ENCODE measurements at places on chromosomes 3 and 15. TPM values are rescaled to one million over a fixed set of nuclear protein-coding genes. Genes with fewer than 3 reads are reported as not detected.

The TPM1 gene
- total RNA-seq, result 10.1 TPM

The TRMT10C gene
- total RNA-seq, result 58.3 TPM

The IGSF11 gene
- total RNA-seq, result not detected

The C2CD4A gene
- total RNA-seq, result 0.05 TPM

The BRPF1 gene
- total RNA-seq, result 41.7 TPM

The TRIM59 gene
- 31.8 TPM for total RNA-seq

The MCTP2 gene
- 49.8 TPM for total RNA-seq

The SNTN gene
- not detected for total RNA-seq

DNA sequence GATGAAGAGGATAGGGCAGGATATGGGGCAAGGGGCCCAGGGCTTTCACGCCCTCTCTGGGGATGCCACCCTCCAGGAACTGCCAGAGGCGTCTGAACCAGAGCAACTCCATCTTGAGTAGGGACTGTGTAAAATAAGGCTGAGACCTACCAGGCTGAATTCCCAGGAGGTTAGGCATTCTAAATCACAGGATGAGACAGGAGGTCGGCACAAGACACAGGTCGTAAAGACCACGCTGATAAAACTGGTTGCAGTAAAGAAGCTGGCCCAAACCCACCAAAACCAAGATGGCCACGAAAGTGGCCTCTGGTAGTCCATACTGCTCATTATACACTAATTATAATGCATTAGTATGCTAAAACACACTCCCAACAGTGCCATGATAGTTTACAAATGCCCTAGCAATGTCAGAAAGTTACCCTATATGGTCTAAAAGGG is 40.7 kb downstream of the HERC1 start:
- DNase-seq, result no peak

DNA sequence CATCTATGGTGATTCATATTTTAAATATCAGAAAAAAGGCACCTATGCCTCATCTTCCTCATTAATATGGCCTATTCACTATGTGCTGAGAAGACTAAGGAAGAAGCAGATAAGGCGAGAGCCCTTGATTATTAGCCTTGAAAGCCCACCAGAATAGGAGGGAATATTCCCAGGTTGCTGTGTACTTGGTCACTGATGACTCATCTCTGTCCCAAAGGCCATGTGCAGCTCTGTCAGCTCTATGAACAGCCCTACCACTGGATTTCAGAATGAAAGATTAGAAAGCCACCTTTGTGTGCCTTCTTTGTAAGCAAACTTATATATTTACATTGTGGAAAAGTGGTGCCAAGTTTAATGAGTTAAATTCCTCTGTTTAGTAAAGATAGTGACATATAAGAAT is 211.5 kb downstream of the NFKBIZ start:
- DNase-seq, result no peak

- DNase-seq, result no peak
Observed at GRCh38 chr3:8872261-8872660, 91.0 kb downstream of the RAD18 start.

GRCh38 chr3:14431917-14432834 is 29.8 kb downstream of the SLC6A6 start:
- peak; percentile 98 for DNase-seq

GRCh38 chr3:158802409-158803268 is 785 bp downstream of the MFSD1 start:
- no peak for DNase-seq

GRCh38 chr15:31360843-31361763 is 34.5 kb downstream of the KLF13 start:
- DNase-seq, result peak; percentile 95

DNA sequence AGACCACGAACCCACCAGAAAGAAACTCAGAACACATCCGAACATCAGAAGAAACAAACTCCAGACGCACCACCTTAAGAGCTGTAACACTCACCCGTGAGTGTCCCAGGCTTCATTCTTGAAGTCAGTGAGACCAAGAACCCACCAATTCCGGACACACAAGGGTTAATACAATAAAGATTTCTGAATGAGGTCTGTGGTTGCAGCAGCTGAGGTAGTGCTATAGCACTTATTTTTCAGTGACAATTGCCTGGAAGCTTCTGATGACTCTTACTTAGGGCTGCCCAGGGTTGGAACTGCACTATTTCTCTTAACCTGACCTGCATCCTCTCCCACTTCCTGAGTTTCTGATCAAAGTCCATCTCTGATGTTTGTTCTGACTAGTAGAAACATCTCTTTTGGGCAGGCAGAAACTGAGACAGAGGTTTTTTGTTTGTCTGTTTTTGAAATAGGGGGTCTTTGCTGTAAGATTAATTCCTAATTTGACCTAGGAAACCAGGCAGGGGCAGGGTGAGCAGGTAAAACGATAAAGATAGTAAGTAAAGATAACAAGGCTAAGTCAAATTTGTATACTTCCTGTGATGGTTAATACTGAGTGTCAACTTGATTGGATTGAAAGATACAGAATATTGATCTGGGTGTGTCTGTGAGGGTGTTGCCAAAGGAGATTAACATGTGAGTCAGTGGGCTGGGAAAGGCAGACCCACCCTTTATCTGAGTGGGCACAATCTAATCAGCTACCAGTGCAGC is 169.1 kb downstream of the GAP43 start:
- DNase-seq, result peak; percentile 76

- DNase-seq, result no peak
Observed at GRCh38 chr3:18735005-18735404, 309.9 kb upstream of the SATB1 start.

- DNase-seq, result no peak
Observed at GRCh38 chr3:173588556-173588955, 191.0 kb downstream of the NLGN1 start.

GRCh38 chr3:146065573-146066006 is 95.4 kb downstream of the PLOD2 start:
- DNase-seq, result peak; percentile 58

DNA sequence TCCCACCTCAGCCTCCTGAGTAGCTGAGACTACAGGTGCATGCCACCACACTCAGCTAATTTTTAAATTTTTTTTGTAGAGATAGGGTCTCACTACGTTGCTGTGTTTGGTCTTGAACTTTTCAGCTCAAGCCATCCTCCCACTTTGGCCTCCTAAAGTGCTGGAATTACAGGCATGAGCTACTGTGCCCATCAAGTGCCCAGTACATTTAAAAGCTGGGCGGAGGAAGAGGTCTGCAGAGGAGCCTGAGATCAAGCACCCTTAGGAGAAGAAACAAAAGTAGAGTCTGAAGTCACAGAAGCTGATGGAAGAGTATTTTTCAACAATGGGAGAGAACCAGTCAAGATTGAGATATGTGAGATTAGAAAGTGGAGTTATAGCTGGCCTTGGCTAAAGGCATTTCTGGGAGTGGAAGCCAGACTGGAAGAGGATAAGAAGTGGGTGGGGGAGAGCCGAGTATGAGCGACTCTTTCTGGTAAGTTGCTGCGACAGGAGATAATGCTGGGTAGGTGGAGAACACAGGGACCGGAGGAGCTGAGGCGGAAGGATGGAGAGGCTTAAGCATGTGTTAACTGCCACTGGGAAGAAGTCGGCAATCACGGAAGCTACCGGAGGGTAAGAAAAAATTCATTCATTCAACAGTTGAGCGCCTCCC is 782 bp upstream of the IREB2 start:
- peak; percentile 60 for DNase-seq

- no peak for DNase-seq
Observed at GRCh38 chr3:178088963-178089362, 447.3 kb upstream of the KCNMB2 start.

- no peak for DNase-seq
Observed at GRCh38 chr15:42066764-42067415, 27.5 kb downstream of the PLA2G4D start.

DNA sequence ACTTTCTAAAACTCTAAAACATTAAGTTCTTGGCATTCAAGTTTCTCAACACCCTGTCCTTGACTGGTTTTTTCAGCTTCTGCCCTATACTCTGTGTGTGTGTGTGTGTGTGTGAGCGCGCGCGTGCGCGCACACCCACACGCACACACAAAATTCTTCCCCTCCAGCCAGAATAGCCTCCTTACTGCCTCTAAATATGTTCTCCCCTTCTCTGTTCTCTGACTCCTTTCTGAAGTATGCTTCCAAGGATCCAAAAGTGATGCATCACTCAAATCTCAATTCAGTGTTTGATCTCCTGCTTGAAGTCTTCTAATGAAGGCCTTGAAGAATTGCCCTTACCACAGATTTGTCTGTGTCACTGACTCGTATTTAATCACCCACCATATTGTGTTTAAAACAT is 129.8 kb downstream of the SLC25A26 start:
- DNase-seq, result no peak

DNA sequence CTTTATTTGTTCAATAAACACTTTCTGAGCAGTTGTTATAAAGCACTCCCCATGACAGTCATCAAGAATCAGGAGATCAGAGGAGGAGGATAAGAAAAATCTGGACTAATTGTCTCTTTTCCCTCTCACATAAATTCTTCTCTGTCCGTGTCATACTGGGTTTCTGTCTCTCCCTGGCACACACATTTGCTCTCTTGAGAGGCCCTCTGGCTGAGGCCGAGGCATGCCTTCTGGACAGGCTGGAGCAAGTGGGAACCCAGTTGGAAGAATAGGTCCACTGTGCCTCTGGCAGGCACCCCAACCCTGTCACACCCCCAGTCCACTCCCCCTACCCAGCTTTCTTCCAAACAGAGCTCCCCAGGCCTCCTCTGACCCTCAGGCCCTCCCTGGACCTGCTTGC is 315.8 kb downstream of the UACA start:
- no peak for DNase-seq

DNA sequence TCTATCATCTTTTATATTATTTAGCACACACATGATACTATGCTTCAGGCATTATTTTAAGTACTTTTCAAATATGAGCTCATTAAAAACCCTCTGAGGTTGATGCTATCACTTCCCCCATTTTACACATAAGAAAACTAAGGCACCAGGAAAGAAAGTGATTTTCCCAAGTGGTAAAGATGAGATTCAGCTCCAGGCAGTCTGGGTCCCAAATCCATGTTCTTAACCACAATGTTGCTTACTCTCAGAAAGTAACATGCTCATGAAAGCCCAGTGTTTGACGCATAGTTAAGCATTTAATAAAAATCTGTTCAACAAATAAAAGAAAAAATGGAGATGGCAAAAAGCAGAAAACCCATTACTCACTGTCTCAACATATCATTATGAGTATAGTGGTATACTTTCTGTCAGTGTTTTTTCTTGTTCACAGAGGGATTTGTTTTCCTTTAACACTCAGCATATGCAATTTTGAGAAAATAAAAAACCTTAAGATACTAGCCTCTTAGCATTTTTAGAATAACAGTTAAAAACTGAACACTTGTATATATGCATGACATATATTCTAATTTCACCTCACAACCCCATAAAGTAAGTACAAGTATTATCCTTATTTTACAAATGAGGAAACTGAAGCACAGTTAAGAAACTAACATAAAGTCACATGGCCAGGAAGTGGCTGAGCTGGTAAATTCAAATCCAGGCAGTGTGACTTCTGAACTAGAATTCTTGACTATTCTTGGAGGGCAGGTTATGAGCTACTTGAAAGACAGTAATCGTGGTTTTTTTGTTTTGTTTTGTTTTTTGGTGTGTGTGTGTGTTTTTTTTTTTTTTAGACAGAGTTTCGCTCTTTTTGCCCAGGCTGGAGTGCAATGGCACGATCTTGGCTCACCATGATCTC is 10.4 kb downstream of the PEAK1 start:
- DNase-seq, result peak; percentile 84

- no peak for DNase-seq
Observed at GRCh38 chr15:30872341-30872748, 31.4 kb upstream of the FAN1 start.

DNA sequence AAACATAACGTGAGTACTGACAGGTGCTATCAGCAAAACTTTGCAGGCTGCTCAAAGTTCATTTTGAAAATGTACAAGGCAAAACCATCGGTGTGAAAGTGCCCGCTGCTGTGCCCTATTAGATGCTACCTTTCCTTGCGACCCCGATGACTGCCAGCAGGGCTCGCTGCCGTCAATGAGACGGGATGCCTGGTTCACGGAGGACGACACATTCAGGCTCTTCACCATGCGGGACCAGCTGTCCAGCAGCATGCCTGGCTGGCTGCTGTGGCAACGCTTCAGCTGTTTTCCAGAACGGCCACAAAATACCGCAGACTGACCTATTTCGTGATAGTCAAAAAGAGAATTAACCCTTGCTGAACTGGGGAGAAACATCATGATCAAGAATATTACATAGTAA is 92.7 kb upstream of the OCA2 start:
- DNase-seq, result no peak

DNA sequence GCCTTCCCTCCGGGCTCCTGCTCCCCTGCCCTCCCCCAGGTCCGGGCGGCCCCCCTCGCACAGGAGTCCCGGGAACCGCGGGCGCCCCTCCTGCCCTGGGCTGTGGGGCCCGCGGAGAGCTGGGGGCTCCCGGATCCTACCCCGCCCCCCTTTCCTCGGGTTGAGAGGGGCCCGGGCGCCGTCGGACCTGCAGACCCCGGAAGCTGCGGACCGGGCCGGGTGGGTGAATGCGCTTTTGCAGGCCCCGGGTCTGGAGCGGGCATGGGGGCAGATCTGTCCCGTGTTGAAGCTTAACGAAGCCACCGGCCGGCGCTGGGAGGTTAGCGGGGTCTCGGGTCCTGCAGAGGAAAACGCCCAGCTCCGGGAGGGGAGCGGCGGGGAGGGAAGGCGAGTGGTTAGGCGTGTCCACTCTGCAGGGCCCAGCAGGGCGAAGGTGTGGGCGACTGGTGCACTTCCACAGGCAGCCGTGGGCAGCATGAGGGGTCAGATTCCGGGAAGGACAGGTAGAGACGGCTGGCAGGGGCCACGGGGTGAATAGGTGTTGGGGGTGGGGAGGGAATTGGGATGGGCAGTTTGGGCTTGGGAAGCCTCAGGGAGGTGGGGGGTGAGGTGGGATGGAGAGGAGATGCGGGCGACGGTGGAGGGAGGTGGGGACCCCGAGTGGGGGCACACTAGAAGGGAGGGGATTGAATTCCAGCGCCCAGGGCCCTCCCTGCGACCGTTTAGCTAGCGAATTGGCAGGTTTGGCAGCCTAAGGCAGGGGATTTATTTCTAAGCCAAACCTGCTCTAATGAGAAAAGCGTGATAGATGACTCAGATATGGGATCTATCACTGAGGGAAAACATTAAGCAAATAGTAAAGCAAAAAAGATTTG is 635 bp downstream of the CD276 start:
- no peak for DNase-seq

- peak; percentile 91 for DNase-seq
Observed at GRCh38 chr15:50247819-50248655, 17.5 kb downstream of the HDC start.

DNA sequence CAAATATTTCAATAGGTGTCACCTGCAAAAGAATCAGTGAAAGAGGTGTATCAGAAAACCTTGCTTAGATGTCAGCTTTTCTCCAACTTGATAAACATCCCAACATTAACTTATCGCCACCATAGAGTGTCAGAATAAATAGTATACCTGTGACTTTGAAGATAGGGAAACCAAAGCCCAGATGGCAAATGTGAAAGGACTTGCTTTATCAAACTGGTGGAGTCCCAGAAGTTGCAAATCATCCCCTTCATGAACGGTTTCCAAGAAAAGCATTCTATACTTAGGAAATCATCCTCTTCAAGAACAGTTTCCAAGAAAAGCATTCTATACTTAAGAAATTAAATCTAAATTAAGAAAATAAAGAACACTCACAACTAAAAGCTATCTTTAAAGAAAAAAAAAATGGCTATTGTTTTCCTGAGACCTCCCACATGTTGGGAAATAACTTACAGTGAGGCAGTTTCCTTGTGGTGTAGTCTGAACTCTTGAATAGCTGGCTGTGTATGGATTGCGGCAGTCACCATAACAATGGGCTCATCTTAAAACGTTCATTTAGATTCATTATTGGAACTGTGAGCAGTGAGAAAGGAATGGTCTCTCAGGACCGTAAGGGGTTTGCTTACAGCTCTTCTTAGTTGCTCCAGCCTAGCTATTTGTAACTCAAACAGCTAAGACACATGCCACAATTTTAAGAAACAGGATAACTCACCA is 56.5 kb downstream of the GHSR start:
- no peak for DNase-seq

Measured in activated CD4-positive, alpha-beta T cell treated with anti-CD3 and anti-CD28 coated beads, Interleukin-2, amount 10 ng/mL, durations not matched to agents 24 days and 14 days (primary cell).